ENCODE measurements at places on chromosomes 7 and 10.

- no peak for DNase-seq
Observed at GRCh38 chr7:150909200-150909995, 57.1 kb downstream of the AOC1 start.

GRCh38 chr10:126062131-126063032 lies 166.0 kb downstream of the FANK1 start:
- no peak for DNase-seq

GRCh38 chr10:131620904-131621303 lies 279.9 kb upstream of the PPP2R2D start:
- DNase-seq, result no peak

- DNase-seq, result no peak
Observed at GRCh38 chr7:111074748-111075146, 16.2 kb upstream of the LRRN3 start.

- no peak for DNase-seq
Observed at GRCh38 chr10:132353456-132354355, 21.7 kb downstream of the LRRC27 start.

GRCh38 chr7:28062197-28062991 lies 118.2 kb downstream of the JAZF1 start:
- DNase-seq, result peak; percentile 18

- no peak for DNase-seq
Observed at GRCh38 chr7:129512192-129512591, 9.9 kb downstream of the SMKR1 start.

- DNase-seq, result no peak
Observed at GRCh38 chr10:8794860-8795259, 740.4 kb downstream of the GATA3 start.

DNA sequence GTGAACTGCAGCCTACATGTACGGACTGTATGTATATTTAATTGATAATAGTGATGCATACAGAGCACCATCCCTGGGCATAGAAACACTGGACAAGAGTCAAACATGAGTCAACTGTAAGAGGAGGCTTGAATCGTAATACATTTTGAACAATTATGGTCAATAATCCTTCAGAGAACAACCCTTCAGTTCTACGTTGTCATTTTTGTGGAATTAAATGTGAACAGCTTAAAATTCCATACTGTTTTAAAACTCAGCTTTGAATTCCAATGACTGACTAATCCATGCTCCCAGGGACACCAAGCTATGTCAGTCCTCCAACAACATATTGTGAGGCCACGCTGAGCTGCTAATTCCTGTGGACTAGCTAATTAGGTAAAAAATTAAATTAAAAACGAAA lies 41.5 kb upstream of the KMT2E start:
- no peak for DNase-seq

- DNase-seq, result peak; percentile 17
Observed at GRCh38 chr7:94510582-94511496, 1.2 kb downstream of the CASD1 start.

DNA sequence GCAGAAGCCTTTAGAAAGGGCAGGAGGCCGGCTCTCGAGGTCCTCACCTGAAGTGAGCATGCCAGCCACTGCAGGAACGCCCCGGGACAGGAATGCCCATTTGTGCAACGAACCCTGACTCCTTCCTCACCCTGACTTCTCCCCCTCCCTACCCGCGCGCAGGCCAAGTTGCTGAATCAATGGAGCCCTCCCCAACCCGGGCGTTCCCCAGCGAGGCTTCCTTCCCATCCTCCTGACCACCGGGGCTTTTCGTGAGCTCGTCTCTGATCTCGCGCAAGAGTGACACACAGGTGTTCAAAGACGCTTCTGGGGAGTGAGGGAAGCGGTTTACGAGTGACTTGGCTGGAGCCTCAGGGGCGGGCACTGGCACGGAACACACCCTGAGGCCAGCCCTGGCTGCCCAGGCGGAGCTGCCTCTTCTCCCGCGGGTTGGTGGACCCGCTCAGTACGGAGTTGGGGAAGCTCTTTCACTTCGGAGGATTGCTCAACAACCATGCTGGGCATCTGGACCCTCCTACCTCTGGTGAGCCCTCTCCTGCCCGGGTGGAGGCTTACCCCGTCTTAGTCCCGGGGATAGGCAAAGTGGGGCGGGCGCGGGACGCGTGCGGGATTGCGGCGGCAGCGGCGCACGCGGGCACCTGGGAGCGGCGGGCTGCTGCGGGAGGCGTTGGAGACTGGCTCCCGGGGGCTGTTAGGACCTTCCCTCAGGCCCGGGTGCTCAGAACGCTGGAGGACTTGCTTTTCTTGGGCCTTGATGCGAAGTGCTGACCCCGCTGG lies at the start of gene FAS:
TSS of gene FAS (plus strand) at position 415 of the 777 bp plus-strand sequence. CDS start at position 494, 79 bp downstream.
- peak; percentile 76 for DNase-seq

DNA sequence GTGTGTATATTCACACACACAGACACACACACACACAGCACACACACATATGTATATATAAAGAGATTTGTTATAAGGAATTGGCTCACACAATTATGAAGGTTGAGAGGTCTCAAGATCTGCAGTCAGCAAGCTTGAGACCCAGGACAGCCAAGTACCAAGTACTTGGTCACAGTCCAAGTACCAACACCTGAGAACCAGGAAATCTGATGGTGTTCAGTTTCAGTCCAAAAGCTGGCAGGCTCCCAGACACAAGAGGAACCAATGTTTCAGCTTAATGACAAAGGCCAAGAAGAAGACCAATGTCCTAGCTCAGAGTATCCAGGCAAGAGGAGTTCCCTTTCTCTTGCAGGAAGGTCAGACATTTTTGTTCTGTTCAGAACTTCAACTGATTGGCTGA lies 780.2 kb downstream of the MAGI2 start:
- DNase-seq, result no peak

DNA sequence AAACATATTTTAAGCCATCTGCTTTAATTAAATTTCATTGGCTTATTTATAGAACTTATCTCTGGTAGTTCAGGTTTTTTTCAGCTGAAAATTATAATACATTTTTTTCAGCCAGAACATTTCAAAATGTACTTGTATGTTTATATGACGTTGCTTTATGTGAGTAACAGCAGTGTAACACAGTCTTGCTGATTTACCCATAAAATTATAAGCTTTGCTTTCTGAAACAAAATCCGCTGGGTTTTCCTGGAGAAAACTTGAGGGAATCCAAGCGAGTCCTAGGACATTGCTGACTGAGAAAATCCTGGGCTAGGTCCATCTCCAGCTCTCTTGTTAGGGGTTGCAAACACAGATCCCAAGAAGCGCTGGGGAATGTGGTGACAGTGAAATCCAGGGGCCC lies 112.2 kb upstream of the GATA3 start:
- DNase-seq, result no peak

- DNase-seq, result no peak
Observed at GRCh38 chr7:116271161-116271913, 61.0 kb downstream of the TES start.

DNA sequence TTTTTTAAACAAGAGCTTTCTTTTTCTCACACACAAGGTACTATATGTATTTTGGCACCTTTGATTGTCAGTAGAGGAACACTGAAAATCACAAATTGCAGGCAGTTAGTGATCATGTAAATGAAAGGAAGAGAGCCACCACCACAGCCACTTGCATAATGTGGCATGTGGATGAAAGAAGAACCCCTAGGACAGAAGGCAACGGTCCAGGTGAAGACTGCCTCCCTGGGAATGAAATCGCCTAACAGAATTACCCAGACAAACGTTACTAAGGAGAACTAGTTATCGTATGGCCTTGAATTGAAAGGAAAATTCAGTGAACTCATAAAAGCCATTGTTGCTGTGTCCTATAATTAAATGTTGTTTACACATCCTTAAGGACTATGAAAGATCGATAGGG lies 41.2 kb upstream of the PTPRZ1 start:
- DNase-seq, result no peak

- DNase-seq, result no peak
Observed at GRCh38 chr10:131090761-131091661, 220.5 kb downstream of the TCERG1L start.

GRCh38 chr7:151275813-151276577 lies 27.5 kb upstream of the SMARCD3 start:
- no peak for DNase-seq

GRCh38 chr7:35037211-35037525 lies at the start of gene DPY19L1:
DPY19L1 (minus strand) TSS chr7:35037485; CDS start chr7:35037394, 91 bp downstream.
- DNase-seq, result no peak

DNA sequence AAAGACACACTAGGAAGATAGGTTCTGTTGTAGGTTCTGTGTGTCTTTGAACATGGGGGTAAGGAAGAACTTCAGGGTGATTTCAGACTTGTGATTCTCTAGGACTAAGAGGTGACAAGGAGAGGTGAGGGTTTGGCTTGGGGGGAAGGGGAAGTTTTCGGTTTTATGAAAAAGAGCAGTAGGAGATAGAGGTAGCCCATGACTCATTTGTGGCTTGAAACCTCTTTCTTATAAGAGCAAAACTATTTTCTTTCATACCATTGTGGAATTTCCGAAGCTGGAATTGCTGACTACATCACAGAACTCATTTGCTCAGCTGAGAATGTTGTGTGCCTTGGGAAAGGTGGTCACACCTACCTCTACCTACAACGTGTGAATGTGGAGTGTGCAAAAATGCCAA lies 39.6 kb upstream of the IKZF1 start:
- peak; percentile 46 for DNase-seq

DNA sequence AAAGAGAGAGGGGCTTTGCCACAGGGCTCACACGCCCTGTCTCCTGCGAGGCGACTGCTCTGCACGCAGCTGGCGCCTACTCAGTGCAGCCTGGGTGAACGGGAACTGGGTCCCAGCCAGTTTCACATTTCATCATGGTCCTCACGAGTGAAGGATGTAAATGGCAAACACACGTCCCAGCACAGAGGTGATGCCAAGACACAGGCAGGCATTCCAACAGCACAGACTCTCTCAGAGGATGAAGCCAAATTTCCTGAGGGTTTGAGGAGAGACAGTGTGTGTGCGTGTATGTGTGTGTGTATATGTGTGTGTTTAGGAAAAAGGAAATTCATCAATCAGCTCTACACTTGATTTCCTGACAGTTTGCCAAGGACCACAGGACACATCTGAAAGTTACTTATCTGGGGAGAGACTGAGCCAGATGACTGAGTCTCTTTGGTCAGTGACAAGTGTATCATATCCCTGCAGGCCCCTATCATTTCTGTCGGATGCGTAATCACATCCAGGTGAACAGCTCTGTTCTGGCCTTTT lies 53.9 kb downstream of the CHST15 start:
- DNase-seq, result no peak

DNA sequence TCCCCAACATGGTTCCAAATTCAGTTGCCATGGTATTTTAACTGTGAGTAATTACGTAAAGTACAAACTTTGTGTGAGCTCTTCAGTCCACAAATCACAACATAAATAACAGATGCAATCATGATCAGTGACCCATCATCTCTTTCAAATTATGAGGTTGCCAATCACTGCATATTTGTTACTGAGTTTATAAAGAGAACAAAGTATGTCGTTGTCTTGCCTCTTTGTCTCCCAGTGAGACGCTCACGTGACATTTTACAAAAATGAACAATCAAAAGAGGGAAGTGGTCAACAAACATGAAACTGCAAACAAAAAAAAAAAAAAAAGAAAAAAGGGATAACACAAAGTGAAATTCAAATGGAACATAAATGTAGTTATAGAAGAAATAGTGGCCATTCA lies 122.7 kb upstream of the PDSS1 start:
- DNase-seq, result no peak

- DNase-seq, result no peak
Observed at GRCh38 chr10:64873959-64874358, 1352.8 kb downstream of the REEP3 start.

DNA sequence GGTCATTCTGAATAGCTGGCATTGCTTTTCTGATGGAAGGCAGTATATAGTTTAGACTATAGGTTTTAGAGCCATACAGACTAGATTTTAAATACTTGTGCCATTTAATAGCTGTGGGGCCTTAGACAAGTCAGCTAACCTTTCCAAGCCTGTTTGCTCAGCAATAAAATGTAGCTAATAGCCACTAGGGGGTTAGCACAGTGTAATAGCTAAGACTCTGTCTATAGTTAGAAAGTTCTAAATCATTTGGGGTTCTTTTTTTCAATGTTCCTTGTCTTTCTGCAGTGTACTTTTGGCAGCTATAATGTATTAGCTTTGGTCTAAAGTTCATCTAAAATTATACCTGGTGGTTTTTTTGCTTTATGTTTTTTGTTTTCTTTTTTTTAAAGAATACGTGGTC lies 7.5 kb upstream of the KIFBP start:
- DNase-seq, result no peak

- DNase-seq, result no peak
Observed at GRCh38 chr10:101113890-101114403, 17.2 kb upstream of the TLX1 start.

DNA sequence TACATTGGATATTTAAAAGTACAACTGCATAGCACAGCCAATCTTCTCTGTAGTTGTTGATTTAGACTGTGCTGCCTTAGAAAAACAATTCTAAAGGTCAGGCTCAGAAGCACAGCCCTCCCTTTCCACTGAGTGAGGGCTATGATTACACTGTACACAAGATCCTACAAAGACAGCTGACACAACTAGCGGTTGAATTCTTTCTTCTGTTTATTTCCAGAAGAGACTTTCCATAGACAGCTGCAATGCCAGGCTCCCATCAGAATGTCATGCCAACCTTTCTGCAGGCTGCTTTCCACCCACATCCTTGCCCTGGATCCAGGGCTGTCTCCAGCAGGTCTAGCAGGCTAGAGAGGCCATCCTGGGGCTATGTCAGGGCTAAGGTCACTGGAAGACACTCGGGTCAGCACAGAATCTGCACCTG lies 39.3 kb downstream of the FAM13C start:
- no peak for DNase-seq

DNA sequence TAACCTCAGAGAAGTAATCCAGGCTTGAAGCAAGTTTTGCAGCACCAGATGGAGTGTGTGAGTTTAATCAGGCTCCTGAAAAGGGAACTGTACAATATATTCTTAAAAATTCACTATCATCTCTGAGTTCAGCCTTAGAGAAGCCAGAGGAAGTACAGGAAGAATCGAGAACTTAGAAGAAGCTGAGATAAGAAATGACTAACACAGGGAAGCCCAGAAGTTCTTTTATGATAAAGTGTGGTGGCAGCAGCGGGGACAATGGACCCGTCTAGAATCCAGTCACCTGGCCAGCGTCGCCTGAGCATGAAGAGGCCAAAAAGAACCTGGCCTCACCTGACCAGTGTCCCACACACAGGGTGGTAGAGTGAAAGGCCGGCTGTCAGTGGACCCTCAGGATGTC lies 161.0 kb downstream of the USP6NL start:
- no peak for DNase-seq

- no peak for DNase-seq
Observed at GRCh38 chr7:121327671-121328070, 1.1 kb upstream of the WNT16 start.
